Breast epithelium (tissue), 4 donors: ENCODE measurements at places on chromosomes 5 and 9. TPM values are rescaled to one million over a fixed set of nuclear protein-coding genes. Genes with fewer than 3 reads are reported as not detected.

The PCSK5 gene
- total RNA-seq = 12.7 TPM

GRCh38 chr5:65722575-65723403, 784 bp downstream of the NLN start:
- no peak for DNase-seq

- DNase-seq = peak; percentile 80
These were observed at the start of gene GPR107 for GRCh38 chr9:130053504-130054324. GPR107 (plus strand) TSS chr9:130053906; CDS start chr9:130053933, 27 bp downstream.

- no peak for DNase-seq
These were observed 25.7 kb downstream of the SREK1IP1 start for GRCh38 chr5:64742821-64743220.

The TLX3 gene
- total RNA-seq = not detected

The FOXI1 gene
- 1.3 TPM for total RNA-seq

DNA sequence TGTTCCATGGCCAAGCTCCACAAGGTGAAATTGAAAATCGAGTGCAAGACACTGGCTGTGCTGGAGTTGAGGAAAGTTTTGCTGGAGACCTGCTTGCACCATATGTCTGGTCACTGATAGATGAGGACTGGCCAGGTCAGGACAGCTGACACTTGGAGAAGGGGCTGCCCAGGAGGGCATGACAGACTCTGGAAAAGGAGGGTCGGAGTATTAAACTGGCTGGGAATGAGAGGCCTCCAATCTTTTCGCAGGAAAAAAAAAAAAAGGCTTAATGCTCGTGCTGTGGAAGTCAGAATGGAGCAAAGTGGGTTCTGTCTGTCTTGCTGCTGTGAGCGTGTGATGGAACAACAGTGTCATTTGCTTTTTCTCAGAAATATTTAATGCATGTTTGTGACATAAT, 5.5 kb downstream of the TENT4A start:
- peak; percentile 10 for DNase-seq

DNA sequence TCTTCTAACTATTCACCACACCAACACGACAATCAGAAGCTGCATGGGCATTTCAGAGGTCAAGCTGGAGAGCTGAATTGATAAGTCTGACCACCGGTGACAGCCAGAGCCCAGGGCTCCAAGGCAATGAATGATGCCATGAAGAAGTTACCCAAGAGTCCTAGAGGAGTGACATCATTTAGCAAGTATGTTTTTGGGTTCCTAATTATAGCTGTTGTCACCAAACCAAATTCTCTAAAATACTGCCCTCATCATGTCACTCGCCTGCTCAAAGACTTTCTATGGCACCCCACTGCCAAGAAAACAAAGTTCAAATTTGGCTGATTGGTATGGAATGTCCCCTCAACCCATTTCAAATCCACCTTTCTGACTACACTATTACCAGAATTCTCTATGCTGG, 235.1 kb downstream of the SPOCK1 start:
- no peak for DNase-seq

The EFNA5 gene
- 12.3 TPM for total RNA-seq

DNA sequence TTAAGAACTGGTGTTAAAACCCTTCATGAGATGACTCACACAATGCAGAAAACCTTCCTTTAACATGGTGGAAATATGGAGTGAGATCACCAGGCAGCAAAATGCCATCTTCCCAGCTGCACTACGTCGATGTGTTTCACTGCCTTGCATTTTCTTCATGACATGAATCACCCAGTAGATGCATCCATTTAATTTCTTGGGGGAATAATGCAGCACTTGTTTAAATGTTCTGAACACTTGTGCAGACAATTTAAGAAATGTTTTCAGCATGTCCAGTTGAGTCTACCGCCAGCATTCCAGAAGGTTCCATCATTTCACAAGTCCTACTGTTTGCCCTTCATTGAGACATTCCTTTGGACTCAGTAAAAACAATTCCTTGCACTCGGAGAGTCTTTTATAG, 81.6 kb downstream of the ADAMTS16 start:
- no peak for DNase-seq

GRCh38 chr9:96251451-96251850, 50.5 kb downstream of the HSD17B3 start:
- no peak for DNase-seq

- DNase-seq = no peak
These were observed 27.9 kb downstream of the MCTP1 start for GRCh38 chr5:95256991-95257390.

The TMOD1 gene
- 15.4 TPM for total RNA-seq

DNA sequence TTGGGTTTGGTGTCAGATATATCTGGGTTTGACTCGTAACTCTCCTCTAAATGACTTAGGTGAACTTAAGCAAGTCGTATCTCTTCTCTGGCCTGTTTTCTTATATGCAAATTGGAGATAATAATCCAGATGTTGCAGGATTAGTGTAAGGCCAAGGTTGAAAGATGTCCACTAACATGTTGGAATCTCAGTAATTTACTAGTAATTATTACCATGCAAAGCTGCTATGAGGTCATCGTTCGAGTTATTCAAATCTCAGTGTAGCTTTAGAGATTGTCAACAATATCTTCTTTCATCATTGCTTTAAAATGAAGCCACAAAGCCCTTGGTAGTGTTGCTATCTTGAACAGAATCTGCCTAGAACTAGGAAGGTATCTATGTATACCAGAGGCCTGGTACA, 437.7 kb upstream of the KLF4 start:
- no peak for DNase-seq

DNA sequence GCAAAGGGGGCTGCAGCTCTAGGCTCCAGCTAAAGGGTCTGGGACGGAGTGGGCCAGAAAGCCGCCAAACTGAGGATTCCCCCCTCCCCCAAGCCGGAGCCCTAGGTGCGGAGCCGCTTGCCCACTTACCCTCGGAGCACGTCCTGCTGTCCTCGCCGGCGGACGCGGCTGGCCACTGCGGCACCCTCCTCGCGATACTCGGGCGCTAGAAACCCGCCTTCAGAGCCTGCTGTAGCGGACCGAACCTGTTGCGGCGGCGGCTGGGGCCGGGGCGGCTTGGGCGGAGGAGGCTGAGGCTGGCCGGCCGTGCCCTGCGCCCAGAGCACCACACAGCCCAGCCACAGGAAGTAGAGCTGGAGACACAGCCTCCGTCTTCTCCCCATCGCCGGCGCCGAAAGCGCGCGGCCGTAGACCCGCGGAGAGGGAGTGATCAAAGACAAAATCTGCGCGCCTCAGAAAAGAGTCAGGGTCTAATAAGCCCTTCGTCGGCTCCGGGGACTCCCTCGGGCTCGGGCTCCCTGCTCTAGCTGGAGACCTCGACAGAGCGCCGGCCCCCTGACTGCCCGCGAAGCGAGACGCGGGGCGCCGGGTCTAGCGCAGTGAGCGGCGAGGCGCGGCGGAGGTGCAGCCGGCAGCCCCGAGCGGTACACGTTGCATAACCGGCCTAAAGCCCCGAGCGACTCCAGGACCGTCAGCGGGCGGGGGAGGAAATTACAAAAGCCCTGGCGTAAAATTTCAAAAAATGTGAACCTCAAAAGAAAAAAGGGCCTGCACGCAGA, 635 bp downstream of the FBN2 start:
- DNase-seq = no peak

The IGFBPL1 gene
- not detected for total RNA-seq
